ENCODE measurements at places on chromosomes 1 and 21.

- no peak for DNase-seq
These were observed 19.6 kb upstream of the TACSTD2 start for GRCh38 chr1:58596631-58597052.

DNA sequence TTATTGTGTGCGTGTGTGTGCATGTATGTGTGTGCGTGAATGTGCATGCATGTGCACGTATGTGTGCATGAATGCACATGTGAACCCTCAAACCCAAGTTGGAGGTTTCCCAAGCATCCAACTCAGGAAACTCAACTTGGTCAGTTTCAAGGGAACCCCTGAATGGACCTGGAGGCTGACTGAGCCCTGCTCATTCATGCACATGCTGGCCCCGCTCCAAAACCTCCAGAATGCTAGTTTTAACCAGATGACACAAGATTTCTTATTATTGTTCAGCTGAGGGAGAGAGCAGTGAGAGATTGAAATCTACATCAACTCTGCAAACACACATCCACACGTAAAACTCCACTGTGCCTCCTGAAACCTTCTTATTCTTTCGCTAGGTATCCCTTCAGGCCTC lies 104.4 kb downstream of the OMA1 start:
- no peak for DNase-seq

GRCh38 chr1:15130607-15131006 lies 22.9 kb upstream of the TMEM51 start:
- no peak for DNase-seq

DNA sequence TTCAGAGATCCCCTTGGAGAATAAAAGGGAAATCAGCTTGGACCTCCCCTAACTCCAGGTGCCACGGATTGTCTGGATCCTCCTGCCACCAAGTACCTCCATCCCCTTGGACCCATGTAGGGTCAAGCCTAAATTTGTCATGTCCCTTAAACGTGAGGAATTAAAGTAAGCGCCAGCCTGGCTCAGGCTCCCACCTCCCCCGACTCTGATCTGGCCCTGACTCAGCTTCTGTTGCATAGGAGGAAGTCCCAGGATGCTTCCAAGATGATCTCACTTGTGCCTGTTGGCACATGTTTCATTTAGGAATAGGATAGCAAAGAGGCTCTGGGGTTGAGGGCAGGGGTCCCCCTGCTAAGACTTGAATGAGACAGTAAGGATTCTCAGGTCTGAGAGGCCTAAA lies 231.9 kb upstream of the JUN start:
- DNase-seq: peak; percentile 75

GRCh38 chr1:172818841-172819527 lies 160.1 kb downstream of the FASLG start:
- DNase-seq: no peak

DNA sequence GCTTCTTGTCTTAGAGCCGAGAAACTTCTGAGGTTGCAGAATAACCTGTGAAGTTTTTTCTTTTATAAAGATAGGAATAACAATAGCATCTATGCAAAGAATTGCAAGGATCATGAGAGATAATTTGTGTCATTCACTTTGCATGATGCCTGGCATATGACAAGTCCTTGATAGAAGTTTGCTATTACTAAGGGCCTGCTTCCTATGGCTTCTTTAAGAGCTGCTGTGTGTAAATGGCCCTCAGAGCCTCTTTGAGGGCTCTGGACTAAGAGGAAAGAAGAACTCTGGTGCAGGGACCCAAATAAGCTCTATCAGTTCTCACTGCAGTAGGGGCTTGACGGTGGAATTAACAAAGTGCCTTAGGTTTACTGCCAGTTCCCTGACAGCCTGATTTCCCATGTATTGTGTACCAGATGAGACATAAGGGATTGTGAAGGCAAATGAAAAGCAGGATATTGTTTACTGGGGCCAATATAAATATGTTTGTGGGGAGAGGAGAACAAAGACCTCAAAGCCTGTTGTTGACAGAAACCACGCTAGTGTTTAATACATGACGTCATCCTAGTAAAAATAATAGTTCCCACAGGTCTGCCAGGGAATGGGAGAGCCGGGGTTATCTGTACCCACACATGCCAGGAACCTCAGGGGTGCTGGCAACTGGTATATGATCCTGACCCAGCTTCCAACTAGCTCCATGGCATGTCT lies 131.2 kb upstream of the UBE2U start:
- no peak for DNase-seq

- DNase-seq: peak; percentile 29
These were observed 162.2 kb downstream of the DPYD start for GRCh38 chr1:97758541-97759057.

- DNase-seq: no peak
These were observed 17.1 kb downstream of the ADORA1 start for GRCh38 chr1:203144661-203145060.

GRCh38 chr1:236681219-236681618 lies 5.1 kb upstream of the ACTN2 start:
- no peak for DNase-seq

DNA sequence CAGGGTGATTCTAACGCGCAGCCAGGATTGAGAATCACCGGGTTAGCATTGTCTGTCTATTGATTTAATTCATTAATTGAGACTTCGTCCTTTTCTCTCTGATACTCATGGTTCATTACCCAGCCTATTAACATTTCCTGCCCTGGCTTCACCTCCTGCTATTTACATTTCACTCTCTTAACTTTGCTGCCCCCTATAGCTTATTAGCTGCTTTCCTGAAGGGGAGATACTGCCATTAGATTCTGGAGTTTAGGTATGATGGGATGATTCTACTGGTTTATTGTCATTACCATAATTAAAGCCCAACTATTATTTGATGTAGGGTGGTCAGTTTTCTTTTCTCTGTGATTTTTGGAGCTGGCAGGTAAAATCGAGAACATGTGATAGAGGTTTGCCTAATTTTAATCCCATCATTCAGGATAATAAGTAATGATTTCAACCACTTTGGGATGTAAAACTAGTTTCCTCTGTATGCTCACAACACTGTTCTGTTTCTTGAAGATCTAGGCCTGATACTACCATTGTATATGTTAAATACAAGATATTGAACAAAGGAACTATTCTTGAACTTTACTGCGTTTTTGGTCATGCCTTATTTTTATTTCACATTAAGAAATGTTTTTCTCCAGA lies 6.4 kb downstream of the PPP2R5A start:
- peak; percentile 45 for DNase-seq

DNA sequence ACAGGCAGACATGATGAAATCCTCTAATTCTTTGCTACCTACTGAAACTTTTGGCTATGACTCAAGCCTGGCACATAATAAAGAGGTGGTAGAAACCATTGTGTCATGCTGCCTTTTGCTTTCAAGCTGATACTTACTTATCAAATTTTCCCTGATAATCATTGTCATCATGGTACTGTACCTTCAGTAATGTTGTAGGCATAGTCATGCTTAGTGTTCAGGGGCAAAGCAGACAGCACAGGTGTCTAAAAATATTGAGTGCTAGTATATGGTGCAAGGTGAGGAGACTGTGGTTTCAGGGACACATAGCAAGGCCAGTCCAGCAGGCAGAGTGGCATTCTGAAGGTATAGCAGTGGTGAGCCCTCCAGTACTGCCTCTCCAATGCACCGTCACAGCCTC lies 226.9 kb upstream of the DEPDC1 start:
- no peak for DNase-seq

DNA sequence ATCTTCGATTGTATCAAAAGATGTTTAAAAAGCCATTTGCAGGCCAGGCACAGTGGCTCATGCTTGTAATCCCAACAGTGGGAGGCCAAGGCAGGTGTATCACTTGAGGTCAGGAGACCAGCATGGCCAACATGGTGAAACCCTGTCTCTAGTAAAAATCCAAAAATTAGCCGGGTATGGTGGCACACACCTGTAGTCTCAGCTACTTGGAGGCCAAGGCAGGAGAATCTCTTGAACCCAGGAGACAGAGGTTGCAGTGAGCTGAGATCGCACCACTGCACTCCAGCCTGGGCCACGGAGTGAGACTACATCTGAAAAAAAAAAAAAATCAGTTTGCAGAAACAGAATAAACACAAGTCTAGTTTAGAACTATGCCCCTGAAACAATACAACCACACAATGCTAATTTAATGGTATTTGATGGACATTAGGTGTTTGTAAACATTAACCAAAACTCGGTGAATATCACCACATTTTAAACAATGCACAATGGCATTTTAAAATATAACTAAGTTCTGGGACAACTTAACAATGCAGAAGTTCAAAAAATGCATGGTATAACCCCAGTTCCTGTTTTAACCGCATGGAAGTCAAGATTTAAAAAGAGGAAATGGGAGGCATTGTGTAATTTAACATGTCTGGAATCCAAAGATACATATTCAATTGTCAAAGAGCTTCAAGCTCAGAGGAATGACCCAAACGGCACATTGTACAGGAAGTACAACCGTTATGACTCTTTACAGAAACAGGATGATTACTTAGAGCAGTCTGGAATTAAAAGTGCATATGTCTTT lies 7.1 kb upstream of the PTTG1IP start:
- peak; percentile 53 for DNase-seq

GRCh38 chr1:28246427-28246832 lies 10.5 kb downstream of the ATP5IF1 start:
- DNase-seq: no peak

GRCh38 chr1:241180569-241180968 lies 176.4 kb downstream of the RGS7 start:
- no peak for DNase-seq

DNA sequence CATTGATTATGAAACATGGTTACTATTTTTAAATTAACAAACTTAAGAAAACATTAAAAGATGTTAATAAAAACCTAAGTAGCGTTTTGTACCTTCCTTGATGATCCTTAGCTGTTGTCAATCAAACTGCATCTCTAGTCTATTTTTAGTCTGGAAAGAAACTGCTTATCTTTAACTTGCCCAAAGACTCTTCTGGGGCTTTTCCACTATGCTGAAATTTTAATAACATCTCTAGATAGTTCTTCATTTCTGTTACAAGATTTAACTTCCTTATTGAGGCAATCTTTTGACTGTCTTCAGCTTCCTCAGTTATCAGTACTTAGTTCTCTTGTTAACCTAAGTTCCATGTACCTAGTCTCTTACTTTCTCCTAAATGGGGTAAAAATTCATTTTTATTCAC lies 135.9 kb upstream of the HMCN1 start:
- DNase-seq: no peak

DNA sequence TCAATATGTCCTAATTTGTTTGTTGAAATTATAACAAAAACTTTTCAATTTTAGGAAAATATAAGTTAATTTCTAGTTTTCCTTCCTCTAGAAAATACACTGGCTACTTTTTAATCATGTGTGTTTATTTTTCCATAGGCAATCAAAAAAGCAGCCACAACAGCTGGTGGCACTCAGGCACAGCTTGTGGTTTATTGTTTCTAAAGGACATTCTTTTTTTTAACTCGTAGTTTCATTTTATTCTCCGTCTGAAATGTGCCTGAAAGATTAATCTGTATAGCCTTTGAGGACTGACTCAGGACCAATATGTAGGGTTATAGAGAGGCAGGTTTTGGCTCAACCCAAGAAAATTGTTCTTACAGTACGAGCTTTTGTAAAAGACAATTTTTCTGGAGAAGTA lies 20.7 kb upstream of the STX12 start:
- DNase-seq: no peak

GRCh38 chr1:161287482-161288054 lies 22.2 kb downstream of the MPZ start:
- no peak for DNase-seq

GRCh38 chr1:11045428-11046269 lies 1.4 kb downstream of the MASP2 start:
- no peak for DNase-seq

DNA sequence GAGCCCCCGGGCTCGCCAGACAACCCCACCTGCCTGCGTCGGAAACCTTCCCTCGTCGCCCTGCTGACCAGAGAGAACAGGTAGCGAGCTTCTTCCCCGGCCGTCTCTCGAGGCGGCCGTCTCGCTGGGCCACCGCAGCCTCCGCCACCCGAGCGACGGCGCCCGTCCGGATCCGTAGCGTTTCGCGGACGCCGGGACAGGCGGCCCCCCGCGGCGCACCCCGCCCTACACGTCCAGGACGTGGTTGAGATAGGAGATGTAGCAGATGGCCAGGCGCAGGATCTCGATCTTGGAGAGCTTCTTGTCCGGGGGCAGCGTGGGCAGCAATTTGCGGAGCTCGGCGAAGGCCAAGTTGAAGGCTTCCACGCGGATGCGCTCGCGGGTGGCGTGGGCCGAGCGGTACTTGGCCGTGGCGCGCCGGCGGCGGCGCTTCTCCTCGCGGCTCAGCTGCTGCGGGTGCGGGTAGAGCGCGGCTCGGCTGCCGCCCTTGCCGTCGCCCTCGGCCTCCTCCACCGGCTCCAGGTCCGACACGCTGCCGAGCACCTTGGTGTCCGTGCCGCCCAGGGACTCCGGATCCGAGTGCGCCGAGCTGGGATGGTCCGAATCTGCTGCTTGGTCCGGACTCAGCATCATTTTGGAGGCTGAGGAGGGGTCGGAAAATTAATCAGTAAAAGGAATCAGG lies 3.0 kb downstream of the NHLH2 start:
- peak; percentile 18 for DNase-seq

DNA sequence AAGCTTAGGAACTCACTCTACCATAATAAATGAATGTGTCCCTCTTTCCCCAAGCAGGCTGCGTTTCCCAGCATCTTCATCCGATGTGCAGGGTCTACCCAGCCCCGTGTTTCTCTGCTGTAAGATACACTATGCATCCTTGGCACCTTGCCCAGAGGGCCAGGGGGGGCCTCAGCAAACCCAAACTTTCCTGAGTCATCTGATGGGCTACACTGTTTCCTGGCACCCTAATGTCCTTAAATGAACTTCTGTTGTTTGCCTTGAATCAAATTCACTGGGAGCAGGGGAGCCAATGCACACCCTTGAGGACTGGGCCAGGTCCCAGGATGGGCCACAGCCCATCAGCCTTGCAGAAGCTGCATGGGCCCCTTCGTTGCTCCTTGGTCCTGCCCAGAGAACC lies 145.5 kb downstream of the IGSF21 start:
- no peak for DNase-seq

DNA sequence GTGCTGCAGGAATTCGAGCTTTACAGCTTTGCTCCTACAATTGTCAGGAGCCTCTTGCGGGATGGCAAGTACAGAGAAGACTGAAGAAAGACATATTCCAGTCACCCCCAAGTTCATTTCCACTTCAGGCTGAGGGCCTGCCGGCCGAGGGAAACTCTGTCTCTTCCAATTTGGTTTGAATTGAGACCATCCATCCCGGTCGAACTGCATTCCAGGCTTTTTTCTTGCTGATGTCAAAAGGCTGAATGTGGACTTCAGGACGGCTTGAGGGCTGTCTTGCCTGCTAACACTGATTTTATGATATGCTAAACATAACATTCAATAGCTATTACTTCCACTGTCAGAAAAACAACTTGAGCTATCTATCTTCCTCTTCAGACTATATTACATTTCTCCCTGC lies 79.8 kb upstream of the PLXNA2 start:
- DNase-seq: no peak

GRCh38 chr21:40386294-40386911 lies 460.6 kb downstream of the DSCAM start:
- no peak for DNase-seq
